Erythroblast (primary cell): ENCODE measurements at places on chromosomes 7 and 10.

DNA sequence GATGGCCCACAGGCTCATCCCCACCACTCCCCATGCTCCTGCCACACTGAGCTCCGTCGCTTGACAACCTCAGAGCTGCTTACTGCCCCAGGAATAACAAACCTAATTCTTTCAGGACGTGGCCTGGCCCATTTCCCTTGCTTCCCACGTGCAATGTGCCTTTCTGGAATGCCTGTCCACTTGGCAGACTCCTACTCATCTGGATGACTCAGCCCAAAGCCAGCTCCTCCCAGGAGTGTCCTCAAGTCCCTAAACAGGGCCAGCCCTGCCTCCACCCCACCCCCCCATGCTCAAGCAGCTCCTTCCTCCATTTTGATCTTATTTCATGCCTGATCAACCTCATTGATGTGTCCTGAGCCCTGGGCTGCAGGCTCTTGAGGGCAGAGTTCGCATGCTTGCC is 164.9 kb upstream of the RNF32 start:
- DNase-seq: no peak

- DNase-seq: no peak
These were observed 9.3 kb downstream of the ARL3 start for GRCh38 chr10:102704915-102705314.

GRCh38 chr10:14397066-14397465 is 66.3 kb upstream of the FRMD4A start:
- no peak for DNase-seq

DNA sequence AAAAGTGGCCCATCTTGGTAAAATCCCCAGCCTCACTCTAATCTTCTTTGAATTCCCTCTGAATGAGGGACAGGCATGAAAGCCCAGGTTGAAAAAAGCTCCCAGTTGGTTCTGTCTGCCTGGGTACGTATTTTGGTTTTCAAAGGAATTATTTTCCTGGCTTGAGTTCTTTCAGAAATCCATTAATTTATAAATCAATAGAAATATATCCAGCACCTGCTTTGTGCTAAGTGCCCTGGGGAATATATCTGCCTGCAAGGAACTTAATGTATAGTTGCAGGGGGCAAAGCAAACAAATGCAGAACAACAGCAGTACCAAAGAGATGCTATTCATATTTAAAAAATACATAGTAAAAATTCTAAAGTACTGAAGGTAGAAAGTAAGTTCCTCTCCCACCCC is 362.7 kb downstream of the REEP3 start:
- no peak for DNase-seq

DNA sequence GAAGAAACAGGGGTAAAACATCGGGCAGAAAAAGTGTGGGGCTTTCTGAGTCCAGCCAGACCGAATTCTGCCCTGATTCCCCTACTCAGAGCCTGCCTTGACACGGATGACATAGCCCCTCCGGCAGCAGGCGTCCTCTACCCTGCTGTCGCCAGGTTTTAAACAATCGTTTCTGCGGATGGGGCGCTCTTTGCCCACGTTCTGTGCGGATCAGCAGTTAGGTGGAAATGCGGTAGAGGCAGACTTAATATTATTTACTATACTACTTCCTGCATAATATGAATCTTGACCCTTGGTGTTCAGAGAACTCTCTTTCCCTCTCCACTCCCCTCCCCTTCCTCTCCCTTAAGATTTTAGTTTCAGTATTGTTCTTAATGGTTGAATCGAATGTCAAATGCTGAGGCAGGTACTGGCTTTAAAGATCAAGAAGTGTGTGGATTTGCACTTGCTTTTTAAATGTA is 2.4 kb downstream of the GATA3 start:
- no peak for DNase-seq

DNA sequence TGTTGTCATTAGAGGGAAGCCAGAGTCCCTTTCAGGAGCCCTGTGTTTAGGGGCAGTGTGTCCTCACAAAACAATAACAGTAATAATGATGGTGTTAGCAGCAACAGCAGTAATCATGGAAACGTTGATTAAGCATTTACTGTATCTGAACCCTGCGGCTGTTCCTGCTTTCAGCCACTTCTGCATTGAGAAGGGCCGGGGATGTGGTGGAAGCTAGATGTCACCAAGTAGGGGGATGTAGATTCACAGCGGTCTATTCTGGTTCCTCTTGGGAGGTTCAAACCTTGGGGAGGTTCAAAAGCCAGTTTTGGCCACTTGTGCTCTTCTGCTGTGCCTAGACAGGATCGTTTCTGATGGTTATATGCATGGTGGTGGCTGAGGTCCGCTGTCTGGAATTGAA is 44.8 kb downstream of the PRPF18 start:
- DNase-seq: no peak

DNA sequence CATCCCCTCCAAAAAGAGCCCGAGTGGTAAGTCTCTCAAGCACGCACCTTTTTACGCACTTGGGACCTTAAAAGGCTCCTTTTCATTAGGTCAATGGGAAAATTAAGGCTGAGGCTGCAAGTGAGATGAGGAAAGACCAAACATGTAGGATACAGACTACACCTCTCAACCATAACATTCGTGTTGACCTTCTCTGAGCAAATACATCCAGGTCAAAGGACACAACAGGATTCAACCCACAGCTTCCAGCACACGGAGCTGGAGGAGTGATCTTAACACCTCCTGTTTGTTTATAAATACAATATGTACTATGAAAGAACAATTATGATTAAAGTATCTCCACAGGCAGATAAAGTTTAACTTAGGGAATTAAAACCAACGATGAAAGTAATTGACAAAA is 9.7 kb downstream of the SFMBT2 start:
- no peak for DNase-seq

GRCh38 chr7:108114117-108114841 is 15.9 kb downstream of the LAMB4 start:
- DNase-seq: peak; percentile 18

DNA sequence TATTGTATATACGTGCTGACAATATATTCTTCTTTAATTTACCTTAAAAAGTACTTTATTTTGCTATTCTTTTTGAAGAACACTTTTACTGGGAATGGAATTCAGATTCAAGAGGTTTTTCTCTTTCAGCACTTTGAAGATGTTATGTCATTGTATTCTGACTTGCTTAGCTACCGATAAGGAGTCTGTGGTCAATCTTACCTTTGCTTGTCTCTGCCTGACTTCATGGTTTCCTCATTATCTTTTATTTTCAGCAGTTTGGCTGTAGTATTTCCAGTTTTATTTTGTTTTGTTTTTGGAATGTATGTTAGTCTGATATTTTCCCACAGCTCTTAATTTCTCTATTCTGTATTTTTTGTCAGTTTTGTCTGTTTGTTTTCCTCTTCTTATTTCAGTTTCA is 187.9 kb upstream of the SMIM30 start:
- no peak for DNase-seq

- peak; percentile 81 for DNase-seq
These were observed 2.1 kb downstream of the CAV2 start for GRCh38 chr7:116501425-116502167.

- no peak for DNase-seq
These were observed 1010.9 kb upstream of the PHF14 start for GRCh38 chr7:9962742-9963141.

GRCh38 chr10:54843085-54843646 is 42.1 kb upstream of the PCDH15 start:
- DNase-seq: no peak

DNA sequence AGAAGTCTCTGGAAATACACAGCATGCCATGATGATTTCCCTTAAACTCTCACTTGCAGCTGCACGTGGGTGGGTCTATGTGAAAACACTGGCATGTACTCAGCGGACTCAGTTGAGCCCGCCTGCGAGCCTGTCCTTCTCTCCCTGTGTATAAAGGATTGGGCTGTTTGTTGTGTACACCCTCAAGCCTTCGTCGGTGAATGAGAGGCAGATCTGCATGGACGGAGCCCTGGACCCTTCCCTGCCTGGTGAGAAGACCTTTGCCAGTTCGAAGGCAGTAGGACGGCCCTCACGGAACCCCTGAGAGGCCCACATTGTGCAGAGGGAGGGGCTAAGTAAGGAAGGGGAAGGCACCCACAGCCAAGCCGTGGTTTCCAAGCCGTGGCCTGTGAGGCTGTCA is 121.2 kb downstream of the WDFY4 start:
- DNase-seq: no peak

- no peak for DNase-seq
These were observed 198.1 kb downstream of the REEP3 start for GRCh38 chr10:63719226-63719856.

- no peak for DNase-seq
These were observed 102.4 kb upstream of the SH2B2 start for GRCh38 chr7:102184303-102184702.

DNA sequence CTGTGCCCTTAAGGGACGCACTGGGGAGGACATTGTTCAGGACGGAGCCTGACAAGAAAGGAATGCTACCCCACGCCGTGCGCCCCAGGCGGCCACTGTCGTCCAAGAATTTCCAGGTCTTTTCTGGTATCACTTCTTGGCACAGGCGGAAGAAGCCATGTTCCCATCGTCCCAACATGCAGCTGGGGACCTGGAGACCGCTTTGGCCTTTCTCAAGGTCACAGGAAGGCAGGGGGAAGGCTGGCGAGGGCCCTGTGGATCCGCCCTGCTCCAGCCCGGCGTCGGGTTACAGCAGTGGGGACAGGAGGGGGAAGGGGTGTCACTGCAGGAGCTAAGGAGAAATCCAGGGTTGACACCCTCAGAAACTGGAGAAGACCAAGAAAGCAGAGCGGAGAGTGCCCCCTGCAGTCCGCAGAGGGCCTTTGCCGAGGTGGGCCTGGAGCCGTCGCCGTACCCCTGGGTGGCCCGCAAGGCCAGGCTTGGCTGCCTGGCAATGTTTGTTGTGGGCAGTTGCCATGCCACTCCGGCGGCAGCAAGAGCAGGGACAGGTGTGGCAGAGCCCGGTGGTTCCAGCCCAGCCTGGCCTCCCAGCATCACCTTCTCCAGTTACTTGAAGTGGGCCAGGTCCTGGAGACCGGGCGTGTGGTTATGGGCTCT is 104.1 kb downstream of the LHPP start:
- peak; percentile 24 for DNase-seq

- DNase-seq: no peak
These were observed 964 bp upstream of the ADCY1 start for GRCh38 chr7:45573204-45573603.

GRCh38 chr7:156666368-156667109 is 26.0 kb downstream of the RNF32 start:
- no peak for DNase-seq

- no peak for DNase-seq
These were observed 149.0 kb upstream of the TCF7L2 start for GRCh38 chr10:112801004-112801403.

GRCh38 chr7:19899529-19899928 is 126.1 kb upstream of the TMEM196 start:
- no peak for DNase-seq

DNA sequence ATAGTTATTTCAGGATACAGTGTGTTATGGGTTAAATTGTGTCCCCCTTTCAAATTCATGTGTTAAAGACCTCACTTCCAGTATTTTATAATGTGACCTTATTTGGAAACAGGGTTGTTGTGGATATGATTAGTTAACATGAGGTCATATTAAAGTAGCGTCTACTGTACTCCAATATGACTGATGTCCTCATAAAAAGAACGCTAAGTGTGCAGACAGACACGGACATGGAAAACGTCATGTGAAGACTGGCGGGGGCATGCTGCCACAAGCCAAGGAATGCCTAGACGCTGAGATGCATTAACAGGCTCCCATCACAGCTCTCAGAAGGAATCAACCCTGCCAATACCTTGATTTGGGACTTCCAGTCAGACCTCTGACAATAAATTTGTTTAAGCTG is 1.5 kb upstream of the WDR37 start:
- no peak for DNase-seq

DNA sequence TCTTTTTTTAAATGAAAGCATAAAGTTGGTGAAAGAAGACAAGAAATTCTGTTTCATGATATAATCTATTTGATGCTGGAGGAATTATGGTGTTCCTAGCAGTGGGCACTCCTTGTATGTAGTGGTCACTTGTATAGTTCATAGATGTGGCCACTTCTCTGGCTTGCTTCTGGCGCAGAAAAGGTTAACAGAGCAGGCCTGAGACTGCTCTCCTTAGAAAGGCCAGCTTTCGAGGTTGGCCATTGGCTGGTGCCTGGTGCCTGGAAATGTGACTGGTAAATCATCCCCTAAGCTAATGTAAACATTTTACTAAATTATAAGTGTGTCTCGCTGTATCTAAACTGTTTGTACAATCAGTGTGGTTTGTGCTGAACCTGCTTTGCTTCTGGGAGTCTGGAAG is 276.1 kb downstream of the PHTF2 start:
- no peak for DNase-seq

- no peak for DNase-seq
These were observed 21.8 kb upstream of the SMNDC1 start for GRCh38 chr10:110326351-110327032.

DNA sequence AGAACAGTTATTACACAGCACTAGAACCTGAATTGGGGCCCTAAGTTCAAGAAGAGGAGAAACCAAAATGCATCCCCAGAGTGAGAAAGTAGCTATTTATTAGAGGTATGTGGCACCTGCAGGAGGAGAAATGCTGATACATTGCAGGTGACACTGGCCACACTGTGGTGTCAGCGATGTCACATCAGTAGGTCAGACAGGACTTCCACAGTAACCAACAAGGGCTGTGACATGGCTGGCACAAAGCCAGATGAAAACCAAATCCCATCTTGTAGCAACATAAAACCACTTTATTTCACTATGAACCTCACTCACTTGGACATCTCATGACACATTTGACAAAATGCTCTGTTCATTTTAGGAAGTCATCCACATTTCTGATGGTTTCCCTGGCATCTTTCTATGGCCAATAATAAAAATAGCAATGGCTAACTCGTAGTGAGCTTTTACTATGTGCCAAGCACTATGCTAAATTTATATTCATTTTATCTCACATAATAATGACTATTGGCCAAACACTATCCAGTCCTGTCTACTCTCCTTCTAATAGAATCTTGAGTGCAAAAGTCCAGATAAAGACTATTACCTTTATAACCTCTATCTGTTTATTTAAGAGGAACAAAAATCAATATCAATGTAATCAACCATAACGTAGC is 154.2 kb downstream of the TSPAN12 start:
- no peak for DNase-seq

- DNase-seq: no peak
These were observed 565.2 kb downstream of the TCERG1L start for GRCh38 chr10:130746311-130746710.

- no peak for DNase-seq
These were observed 51.6 kb downstream of the RNLS start for GRCh38 chr10:88531392-88532052.
